ENCODE measurements at places on chromosomes 11 and 22. TPM values are rescaled to one million over a fixed set of nuclear protein-coding genes. Genes with fewer than 3 reads are reported as not detected.

The TRIM51 gene
- polyA plus RNA-seq = not detected

The POTEH gene
- polyA plus RNA-seq = not detected

The OR4B1 gene
- not detected for polyA plus RNA-seq

The RIN1 gene
- 3.9 TPM for polyA plus RNA-seq

The HBD gene
- polyA plus RNA-seq = not detected

The IFITM5 gene
- polyA plus RNA-seq = not detected

The USH1C gene
- 0.22 TPM for polyA plus RNA-seq

The SCN3B gene
- polyA plus RNA-seq = 0.78 TPM

The FAM118A gene
- polyA plus RNA-seq = 35.7 TPM

The KLHDC7B gene
- polyA plus RNA-seq = 0.10 TPM

The TNNI2 gene
- polyA plus RNA-seq = 0.71 TPM

The MPEG1 gene
- polyA plus RNA-seq = 3.2 TPM

The TEX12 gene
- polyA plus RNA-seq = 0.06 TPM

- no peak for DNase-seq
These were observed 39.5 kb upstream of the SLC1A2 start for GRCh38 chr11:35458846-35459245.

DNA sequence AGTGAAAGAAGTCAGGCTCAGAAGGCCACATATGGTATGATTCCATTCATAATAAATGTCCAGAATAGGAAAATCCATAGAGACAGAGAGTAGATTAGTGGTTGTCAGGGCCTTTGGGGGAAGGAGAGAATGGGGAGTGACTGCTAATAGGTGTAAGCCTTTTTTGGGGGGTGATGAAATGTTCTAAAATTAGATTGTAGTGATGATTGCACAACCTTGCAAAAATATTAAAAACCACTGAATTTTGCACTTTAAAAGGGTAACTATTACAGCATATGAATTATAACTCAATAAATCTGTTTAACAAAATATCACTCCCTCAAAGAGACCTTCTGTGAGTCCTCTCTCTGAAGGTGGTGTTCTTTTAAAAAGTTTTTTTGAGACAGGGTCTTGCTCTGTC is 72.3 kb upstream of the GRK3 start:
- DNase-seq = no peak

- DNase-seq = no peak
These were observed 18.2 kb downstream of the ZBTB16 start for GRCh38 chr11:114077482-114078305.

GRCh38 chr11:115924744-115925567 is 420.7 kb upstream of the CADM1 start:
- no peak for DNase-seq

DNA sequence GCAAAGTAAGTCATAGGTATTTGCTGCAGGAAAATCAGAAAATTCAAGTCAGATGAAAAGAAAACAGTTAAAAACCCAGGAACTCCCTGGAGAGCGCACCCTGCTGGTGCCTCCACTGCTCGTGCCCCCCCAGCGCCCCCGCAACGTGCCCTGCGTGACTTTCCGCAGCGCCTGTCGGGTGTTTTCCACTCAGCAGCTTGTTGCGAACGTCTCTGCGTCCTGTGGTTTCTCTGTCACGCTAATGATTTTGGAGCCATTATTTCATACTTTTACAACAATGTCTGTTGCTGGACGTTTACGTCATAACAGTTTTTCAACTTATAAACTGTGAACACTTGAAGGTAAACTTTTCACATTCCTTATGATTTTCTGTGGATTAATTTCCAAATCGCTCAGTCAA is 5.0 kb downstream of the CRELD2 start:
- DNase-seq = no peak

- DNase-seq = no peak
These were observed 93.6 kb upstream of the CD44 start for GRCh38 chr11:35045236-35045820.

GRCh38 chr11:12543596-12544415 is 130.4 kb upstream of the TEAD1 start:
- DNase-seq = no peak

GRCh38 chr11:125111001-125111342 is 454 bp downstream of the TMEM218 start:
- no peak for DNase-seq

- DNase-seq = no peak
These were observed 670.2 kb downstream of the TBC1D22A start for GRCh38 chr22:47432683-47433082.

DNA sequence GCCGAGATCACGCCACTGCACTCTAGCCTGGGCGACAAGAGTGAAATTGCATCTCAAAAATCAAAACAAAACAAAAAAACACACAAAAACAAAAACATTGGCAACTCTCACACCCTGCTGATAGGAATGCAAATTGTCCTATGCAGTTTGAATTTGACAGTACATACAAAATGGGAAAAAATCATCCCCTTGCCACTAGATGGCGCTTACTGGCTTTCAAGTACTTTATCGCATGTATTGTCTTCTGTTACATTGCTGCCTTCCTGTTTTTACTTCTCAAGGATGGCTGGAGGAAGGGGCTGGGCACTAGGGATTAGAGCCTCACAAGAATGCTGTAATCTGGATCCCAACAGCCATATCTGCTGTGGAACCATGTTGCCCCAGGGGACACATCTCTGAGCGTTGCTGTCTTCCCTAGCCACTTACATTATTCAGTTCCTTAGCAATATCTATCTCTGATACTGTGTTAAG is 59.4 kb upstream of the A4GALT start:
- peak; percentile 88 for DNase-seq

DNA sequence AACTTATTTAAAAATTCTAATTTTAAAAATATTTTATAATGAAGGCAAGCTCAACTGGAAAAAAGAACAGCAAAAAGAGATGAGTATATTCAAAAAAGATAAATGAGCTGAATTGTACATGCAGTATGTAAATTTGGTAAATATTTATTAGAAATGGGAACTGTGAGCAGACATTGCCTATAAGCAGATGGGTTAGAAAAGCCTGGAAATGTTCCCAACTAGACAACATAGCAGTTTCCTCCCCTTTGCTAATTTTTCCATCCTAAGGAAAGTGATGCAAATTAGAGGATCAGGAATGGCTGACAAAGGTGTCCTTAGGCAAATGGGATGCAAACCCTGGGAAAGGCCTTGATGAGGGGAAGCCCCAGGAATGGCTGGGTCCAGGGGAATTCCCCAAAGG is 37.2 kb downstream of the TP53I11 start:
- no peak for DNase-seq

DNA sequence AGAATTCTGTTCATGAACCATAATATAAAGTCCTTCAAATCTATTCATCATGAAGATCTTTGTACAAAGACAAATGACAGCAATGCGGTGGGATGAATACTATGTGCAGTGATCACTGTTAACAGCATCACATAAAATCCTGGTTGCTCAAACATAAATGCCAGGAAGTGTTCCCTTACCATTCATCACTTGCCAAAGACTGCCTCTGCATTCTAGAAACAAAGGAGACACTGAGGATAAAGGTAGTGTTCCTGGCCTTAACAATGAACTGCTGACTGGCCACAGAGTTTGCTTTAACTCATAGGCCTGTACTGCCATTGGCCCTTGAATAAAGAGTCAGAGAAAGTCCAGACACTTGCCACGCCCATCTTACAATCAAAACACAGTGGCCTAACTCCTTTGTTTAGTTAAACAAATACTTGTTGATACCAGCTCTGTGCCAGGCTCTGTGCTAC is 29.5 kb downstream of the C2CD3 start:
- DNase-seq = no peak

- DNase-seq = peak; percentile 54
These were observed 13.6 kb downstream of the KCNJ5 start for GRCh38 chr11:128904656-128905344.

- no peak for DNase-seq
These were observed 72.1 kb upstream of the BMAL1 start for GRCh38 chr11:13205486-13205885.

DNA sequence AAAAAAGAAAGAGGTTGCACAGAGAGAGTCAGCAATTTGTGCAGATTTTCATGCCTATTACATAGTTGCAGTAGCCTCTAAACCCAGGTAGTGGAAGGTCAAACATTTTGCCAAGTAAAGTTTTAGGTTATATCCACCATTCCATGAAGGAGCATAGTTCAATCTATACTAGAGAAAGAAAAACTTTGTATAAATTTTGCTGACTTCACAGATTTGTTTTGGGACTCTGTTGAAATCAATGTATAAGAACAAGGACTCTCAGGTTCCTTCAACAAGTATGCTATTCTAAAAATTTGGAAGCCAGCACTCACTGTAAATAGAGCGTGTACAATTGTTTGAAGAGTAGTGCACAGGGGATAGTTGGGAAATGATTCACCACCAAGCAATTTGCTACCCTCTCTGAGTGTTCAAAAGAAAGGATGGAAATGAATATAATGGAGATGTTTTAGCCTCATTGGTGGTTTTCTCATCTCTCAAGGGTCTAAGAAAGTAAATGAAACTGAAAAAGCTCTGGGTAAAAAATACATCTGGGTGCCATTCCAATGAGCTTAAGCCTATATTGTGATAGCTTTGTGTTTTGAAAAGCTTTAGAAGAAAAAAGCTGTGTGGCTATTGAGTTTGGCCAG is 508.4 kb upstream of the LUZP2 start:
- no peak for DNase-seq

GRCh38 chr11:5343474-5344335 is at the start of gene OR51B5:
TSS of gene OR51B5 (minus strand) at chr11:5343524. CDS start at chr11:5343524, 0 bp downstream.
- DNase-seq = no peak

DNA sequence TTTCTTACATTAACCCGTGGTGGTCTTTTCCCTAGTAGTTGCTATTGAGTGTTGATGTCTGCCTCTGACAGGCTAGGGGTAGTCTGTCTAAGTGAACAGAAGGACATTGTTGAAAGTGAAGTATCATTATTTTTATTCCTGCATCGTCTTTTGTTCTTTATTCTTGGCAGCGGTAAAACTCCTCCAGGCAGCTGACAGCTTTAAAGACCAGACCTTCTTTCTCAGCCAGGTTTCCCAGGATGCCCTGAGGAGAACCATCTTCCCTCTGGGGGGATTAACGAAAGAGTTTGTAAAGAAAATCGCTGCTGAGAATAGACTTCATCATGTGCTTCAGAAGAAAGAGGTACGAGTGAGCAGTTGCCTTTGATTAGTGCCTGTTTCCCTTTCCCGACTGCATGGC is 14.6 kb downstream of the TRMU start:
- no peak for DNase-seq

GRCh38 chr11:27703481-27703880 is 3.2 kb upstream of the BDNF start:
- no peak for DNase-seq

- peak; percentile 80 for DNase-seq
These were observed 50.3 kb downstream of the TEAD1 start for GRCh38 chr11:12724301-12725054.

DNA sequence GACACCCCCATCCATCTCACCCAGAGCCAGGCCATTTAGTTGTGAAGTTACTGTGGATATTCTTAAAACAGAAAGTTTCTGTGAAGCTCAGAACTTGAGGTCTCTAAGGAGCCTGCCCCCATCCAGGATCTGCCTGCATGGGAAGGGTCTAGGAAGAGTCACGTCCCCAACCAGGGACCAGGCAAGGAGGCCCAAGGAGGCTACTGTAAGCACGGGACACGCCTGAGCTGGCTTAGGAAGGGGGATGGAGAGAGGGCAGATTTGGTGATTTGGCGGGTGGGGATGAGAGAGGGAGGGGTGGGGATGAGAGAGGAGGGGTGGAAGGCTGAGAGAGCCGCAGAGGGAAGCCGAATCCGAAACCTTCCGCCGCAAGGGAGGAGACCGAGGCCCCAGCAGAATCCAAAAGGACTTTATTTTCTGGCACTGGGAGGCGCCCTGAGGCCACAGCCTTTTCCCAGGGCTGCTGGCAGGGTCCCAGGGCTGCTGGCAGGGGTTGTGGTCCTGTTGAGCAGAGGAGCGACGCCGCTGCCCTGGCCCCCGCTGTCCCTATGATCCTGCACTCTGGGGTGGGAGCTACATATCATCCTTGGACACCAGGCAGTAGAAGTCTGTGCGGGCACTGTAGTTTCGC is 9.4 kb downstream of the SIGIRR start:
- DNase-seq = no peak

- no peak for DNase-seq
These were observed 4.8 kb downstream of the ROBO4 start for GRCh38 chr11:124892750-124893454.

DNA sequence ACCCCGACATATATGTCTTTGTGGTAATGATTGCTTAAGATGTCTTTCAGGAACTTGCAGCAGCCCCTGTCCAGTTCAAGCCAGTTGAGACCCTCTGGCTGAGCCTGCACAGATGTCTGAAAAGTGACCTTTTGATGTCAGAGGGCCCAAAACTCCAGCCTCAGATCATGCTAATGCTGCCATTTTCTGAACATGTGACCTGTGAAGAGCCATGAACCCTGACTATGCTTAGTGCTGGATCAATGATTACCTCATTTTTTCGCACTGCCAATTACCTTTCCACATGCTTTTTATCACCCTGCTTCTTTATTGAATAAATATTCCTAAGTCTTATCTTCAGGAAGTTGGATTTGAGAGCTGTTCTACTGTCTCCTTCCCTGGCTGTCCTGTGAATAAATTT is 6.9 kb upstream of the CYP2R1 start:
- no peak for DNase-seq

GRCh38 chr11:76415073-76415472 is 29.7 kb upstream of the EMSY start:
- DNase-seq = no peak

- no peak for DNase-seq
These were observed 35.3 kb upstream of the KCNJ11 start for GRCh38 chr11:17423533-17424310.

- DNase-seq = no peak
These were observed 176.0 kb downstream of the ARHGAP42 start for GRCh38 chr11:100863080-100863581.

DNA sequence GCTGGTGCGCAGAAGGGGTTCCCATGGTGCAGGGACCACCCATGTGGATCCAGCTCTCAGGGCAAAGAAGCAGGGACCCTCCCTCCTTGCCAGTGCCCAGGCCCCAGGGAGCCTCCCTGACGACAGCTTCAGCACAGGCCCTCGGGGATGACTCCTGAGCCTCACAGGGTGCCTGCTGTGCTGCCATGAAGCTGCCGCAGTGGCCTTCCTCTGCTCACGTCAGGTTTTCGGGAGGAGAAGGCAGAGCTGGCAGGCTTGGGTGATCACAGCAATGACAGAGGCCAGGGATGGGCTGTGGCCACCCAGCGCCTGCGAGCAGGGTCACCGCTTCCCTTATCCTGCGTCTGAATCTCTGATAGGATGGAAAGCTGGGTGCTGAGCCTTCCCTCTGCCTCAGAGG is 276.2 kb downstream of the BRD1 start:
- DNase-seq = no peak

GRCh38 chr11:2538951-2539350 is 94.1 kb downstream of the KCNQ1 start:
- no peak for DNase-seq

Measured in heart right ventricle (tissue), 16 donors.